Spinal cord (tissue), 10 donors: ENCODE measurements at places on chromosomes 6 and 20. TPM values are rescaled to one million over a fixed set of nuclear protein-coding genes. Genes with fewer than 3 reads are reported as not detected.

The WDR46 gene
- total RNA-seq, result 31.7 TPM

The KDM1B gene
- 36.2 TPM for total RNA-seq

The SLC32A1 gene
- total RNA-seq, result 18.5 TPM

The DEF6 gene
- 4.9 TPM for total RNA-seq

The EYA2 gene
- total RNA-seq, result 28.2 TPM

The FAM83D gene
- total RNA-seq, result 5.8 TPM

The GINM1 gene
- 64.6 TPM for total RNA-seq

The TEAD3 gene
- 1.8 TPM for total RNA-seq

The FAM184A gene
- total RNA-seq, result 30.3 TPM

- peak overlapping the region; percentile 54 for H3K27ac ChIP-seq
- H3K4me3 ChIP-seq, result no peak overlapping the region
- H3K27me3 ChIP-seq, result peaks cover 9% of the 10 kb centered on the region
- H3K4me1 ChIP-seq, result peaks cover 48% of the 10 kb centered on the region
- peak; percentile 93 for DNase-seq
Observed at GRCh38 chr6:149454346-149454848, 30.4 kb downstream of the ZC3H12D start.

GRCh38 chr20:49445176-49445575, 37.3 kb downstream of the KCNB1 start:
- H3K4me1 ChIP-seq, result peaks cover 34% of the 10 kb centered on the region
- no peak overlapping the region for H3K27ac ChIP-seq
- peaks cover 6% of the 10 kb centered on the region for H3K36me3 ChIP-seq
- peaks cover 8% of the 10 kb centered on the region for H3K27me3 ChIP-seq
- no peak for DNase-seq

GRCh38 chr20:3679749-3680700, 1.8 kb downstream of the ADAM33 start:
- H3K27me3 ChIP-seq, result peaks cover 37% of the 10 kb centered on the region
- peak overlapping the region; percentile 52 for H3K27ac ChIP-seq
- peak overlapping the region; percentile 42 for H3K4me3 ChIP-seq
- no peak for DNase-seq
- H3K36me3 ChIP-seq, result peaks cover 2% of the 10 kb centered on the region

- H3K27me3 ChIP-seq, result no peaks in the 10 kb centered on the region
- no peak overlapping the region for H3K27ac ChIP-seq
- H3K4me3 ChIP-seq, result no peak overlapping the region
- H3K4me1 ChIP-seq, result no peaks in the 10 kb centered on the region
- DNase-seq, result no peak
Observed at GRCh38 chr6:169529931-169530751, 171.7 kb downstream of the WDR27 start.

DNA sequence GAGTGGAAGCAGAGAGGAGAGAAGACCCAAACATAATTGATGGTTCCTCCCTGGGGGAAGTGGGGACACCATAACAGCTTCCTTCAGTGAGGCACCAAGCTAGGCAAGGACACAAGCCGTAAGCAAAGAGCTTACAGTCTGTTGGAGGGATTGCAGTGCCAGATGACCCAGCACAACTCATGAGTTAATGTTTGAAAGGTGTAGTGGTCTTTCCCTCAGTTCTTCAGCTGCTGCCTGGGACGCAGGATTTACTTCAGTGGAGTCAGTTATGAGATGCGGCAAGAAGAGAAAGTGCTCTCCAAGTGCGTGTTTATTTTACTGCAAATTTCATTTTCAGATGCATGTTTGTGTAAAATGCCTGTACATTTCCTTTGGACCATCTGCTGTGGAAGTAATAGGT, 38.7 kb upstream of the SLC17A4 start:
- no peaks in the 10 kb centered on the region for H3K36me3 ChIP-seq
- no peaks in the 10 kb centered on the region for H3K4me1 ChIP-seq
- DNase-seq, result no peak
- no peak overlapping the region for H3K27ac ChIP-seq
- H3K27me3 ChIP-seq, result no peaks in the 10 kb centered on the region

DNA sequence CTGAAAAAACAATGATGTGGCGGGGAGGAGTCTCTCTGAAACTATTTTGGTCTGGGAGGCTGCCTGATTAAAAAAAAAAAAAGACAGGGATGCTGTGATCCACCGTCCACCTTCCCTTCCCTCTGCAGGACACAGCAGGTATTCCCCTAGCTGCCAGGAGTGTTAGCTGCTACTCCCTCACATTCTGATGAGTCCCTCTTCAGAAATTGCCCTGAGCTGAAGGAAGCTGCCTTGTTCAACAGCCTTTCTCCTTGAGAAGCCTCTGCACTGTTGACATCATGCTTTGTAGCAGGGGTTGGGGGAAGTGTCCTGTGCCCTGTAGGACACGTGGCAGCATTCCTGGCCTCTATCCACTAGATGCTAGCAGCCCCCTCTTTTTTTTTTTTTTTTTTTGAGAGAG, 71.7 kb upstream of the ZMYND8 start:
- H3K27ac ChIP-seq, result no peak overlapping the region
- no peak for DNase-seq
- H3K4me1 ChIP-seq, result no peaks in the 10 kb centered on the region
- no peaks in the 10 kb centered on the region for H3K27me3 ChIP-seq

GRCh38 chr20:52031563-52032303, 159.8 kb downstream of the ZFP64 start:
- peak; percentile 11 for DNase-seq
- H3K4me1 ChIP-seq, result no peaks in the 10 kb centered on the region
- H3K4me3 ChIP-seq, result no peak overlapping the region
- H3K27me3 ChIP-seq, result no peaks in the 10 kb centered on the region
- H3K36me3 ChIP-seq, result no peaks in the 10 kb centered on the region

GRCh38 chr6:36623547-36624459, 29.6 kb downstream of the SRSF3 start:
- no peak overlapping the region for H3K27ac ChIP-seq
- no peaks in the 10 kb centered on the region for H3K36me3 ChIP-seq
- H3K4me1 ChIP-seq, result peaks cover 28% of the 10 kb centered on the region
- peak; percentile 61 for DNase-seq
- no peak overlapping the region for H3K4me3 ChIP-seq

- no peaks in the 10 kb centered on the region for H3K27me3 ChIP-seq
- H3K4me3 ChIP-seq, result no peak overlapping the region
- H3K27ac ChIP-seq, result no peak overlapping the region
- H3K36me3 ChIP-seq, result no peaks in the 10 kb centered on the region
- no peaks in the 10 kb centered on the region for H3K4me1 ChIP-seq
- DNase-seq, result no peak
Observed at GRCh38 chr6:83378621-83379388, 52.0 kb downstream of the ME1 start.

DNA sequence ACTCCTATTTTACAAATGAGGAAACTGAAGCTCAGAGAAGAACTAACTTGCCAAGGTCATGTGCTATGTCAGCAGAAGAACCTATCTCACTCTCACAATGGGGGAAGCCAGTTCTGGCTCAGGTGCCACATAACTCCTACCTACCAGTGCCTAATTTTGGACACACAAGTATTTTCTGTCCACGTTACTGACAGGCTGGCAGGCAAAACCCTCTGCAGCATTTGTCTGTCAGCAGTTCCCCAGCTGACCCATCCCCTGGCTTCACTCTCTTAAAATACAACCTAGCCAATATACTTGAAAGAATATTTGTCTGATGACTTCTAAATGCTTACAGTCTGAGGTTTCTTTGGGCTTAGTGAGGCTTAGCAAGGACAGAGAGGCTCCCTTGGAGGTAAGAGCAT, 15.5 kb downstream of the GSS start:
- no peaks in the 10 kb centered on the region for H3K27me3 ChIP-seq
- peaks cover 42% of the 10 kb centered on the region for H3K36me3 ChIP-seq
- no peak for DNase-seq
- H3K27ac ChIP-seq, result no peak overlapping the region
- H3K4me3 ChIP-seq, result no peak overlapping the region

GRCh38 chr20:9103955-9104354, 35.1 kb downstream of the PLCB4 start:
- H3K36me3 ChIP-seq, result no peaks in the 10 kb centered on the region
- no peak overlapping the region for H3K4me3 ChIP-seq

- no peaks in the 10 kb centered on the region for H3K36me3 ChIP-seq
- no peak overlapping the region for H3K4me3 ChIP-seq
- H3K4me1 ChIP-seq, result no peaks in the 10 kb centered on the region
- H3K27me3 ChIP-seq, result no peaks in the 10 kb centered on the region
Observed at GRCh38 chr6:147972448-147972847, 370.2 kb upstream of the SASH1 start.

GRCh38 chr6:111215131-111215530, 127.8 kb downstream of the SLC16A10 start:
- DNase-seq, result no peak
- H3K27ac ChIP-seq, result no peak overlapping the region
- no peaks in the 10 kb centered on the region for H3K4me1 ChIP-seq
- H3K4me3 ChIP-seq, result no peak overlapping the region
- H3K27me3 ChIP-seq, result no peaks in the 10 kb centered on the region
- H3K36me3 ChIP-seq, result no peaks in the 10 kb centered on the region

DNA sequence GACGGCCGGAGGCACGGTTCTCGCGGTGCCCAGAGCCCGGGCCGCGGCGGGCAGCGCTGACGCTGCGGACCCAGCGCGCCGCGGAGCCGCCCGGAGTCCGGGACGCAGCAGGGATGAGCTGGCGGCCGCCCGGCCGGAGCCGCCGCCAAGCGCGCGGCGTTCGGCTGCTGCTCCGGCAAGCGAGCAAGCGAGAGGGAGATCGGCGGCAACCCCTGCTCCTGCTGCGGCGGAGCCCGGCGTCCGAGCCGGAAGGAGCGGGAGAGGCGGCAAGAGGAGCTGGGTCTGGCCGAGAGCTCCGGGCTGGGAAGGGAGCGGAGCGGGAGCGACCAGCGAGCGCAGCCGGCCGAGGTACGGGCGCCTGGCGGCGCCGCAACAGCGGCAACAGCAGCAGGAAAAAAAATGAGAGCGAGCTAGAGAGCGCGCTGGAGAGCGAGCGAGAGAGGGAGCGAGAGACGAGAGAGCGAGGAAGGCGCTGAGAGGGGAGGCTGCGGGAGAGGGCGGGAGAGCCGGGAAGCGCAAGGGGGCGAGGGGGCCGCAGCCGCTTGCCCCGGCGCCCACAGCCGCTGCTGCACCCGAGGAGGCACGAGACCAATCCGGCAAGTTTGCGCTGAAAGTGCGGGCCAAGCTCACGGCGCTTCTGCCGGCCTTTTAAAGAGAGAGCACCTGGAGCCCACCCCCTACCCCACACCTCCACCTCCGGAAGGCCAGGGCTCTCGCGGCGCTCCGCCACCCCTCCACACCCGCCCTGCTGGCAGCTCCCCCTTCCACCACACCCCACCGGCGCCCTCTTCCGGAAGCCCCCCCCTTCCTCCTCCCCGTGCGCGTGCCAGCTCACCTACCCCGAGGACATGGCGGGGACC, 496 bp downstream of the GRM4 start:
- peak overlapping the region; percentile 18 for H3K4me3 ChIP-seq
- peaks cover 60% of the 10 kb centered on the region for H3K27me3 ChIP-seq
- DNase-seq, result peak; percentile 83
- H3K36me3 ChIP-seq, result no peaks in the 10 kb centered on the region

- no peak overlapping the region for H3K27ac ChIP-seq
- peaks cover 14% of the 10 kb centered on the region for H3K4me1 ChIP-seq
- DNase-seq, result no peak
- H3K4me3 ChIP-seq, result no peak overlapping the region
Observed at GRCh38 chr6:73391675-73392074, 3.0 kb upstream of the DDX43 start.

DNA sequence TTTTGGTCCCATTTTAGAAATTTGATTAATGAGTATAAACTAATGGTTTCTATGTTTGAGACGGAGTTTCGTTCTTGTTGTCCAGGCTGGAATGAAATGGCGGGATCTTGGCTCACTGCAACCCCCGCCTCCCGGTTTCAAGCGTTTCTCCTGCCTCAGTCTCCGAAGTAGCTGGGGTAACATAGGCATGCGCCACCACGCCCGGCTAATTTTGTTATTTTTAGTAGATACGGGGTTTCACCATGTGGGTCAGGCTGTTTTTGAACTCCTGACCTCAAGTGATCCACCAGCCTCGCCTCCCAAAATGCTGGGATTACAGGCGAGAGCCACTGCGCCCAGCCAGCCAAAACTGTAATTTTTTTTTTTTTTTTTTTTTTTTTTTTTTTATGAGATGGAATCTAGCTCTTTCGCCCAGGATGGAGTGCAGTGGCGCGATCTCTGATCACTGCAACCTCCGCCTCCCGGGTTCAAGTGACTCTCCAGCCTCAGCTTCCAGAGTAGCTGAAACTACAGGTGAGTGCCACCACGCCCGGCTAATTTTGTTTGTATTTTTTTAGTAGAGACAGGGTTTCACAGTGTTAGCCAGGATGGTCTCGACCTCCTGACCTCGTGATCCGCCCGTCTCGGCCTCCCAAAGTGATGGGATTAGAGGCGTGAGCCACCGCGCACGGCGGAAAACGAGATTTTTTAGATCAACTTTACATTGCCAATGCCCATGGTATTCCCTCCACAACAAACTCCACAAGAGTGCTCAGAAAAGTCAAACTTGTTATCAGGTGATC, 127.8 kb downstream of the HFE start:
- H3K27me3 ChIP-seq, result no peaks in the 10 kb centered on the region
- no peaks in the 10 kb centered on the region for H3K36me3 ChIP-seq
- peak overlapping the region; percentile 95 for H3K4me3 ChIP-seq
- peaks cover 30% of the 10 kb centered on the region for H3K4me1 ChIP-seq

GRCh38 chr6:112179631-112180030, 74.7 kb downstream of the LAMA4 start:
- no peak overlapping the region for H3K27ac ChIP-seq
- no peak for DNase-seq
- H3K36me3 ChIP-seq, result peaks cover 4% of the 10 kb centered on the region

DNA sequence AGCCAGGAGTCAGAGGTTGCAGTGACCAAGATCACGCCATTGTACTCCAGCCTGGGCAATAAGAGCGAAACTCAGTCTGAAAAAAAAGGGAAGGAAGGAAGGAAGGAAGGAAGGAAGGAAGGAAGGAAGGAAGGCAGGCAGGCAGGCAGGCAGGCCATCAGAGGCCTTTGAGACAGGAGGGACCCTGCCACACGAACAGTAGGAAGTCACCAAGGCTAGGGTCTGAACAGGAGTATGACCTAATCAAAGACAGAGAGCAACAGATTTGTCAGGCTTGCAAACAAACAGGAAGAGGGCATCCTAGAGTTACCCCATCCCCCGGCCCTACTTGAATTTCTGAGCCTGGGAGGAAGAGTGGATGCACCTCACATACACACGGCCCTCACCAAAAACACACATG, 67.1 kb downstream of the FGD2 start:
- H3K36me3 ChIP-seq, result no peaks in the 10 kb centered on the region
- peaks cover 4% of the 10 kb centered on the region for H3K4me1 ChIP-seq
- H3K27me3 ChIP-seq, result no peaks in the 10 kb centered on the region

DNA sequence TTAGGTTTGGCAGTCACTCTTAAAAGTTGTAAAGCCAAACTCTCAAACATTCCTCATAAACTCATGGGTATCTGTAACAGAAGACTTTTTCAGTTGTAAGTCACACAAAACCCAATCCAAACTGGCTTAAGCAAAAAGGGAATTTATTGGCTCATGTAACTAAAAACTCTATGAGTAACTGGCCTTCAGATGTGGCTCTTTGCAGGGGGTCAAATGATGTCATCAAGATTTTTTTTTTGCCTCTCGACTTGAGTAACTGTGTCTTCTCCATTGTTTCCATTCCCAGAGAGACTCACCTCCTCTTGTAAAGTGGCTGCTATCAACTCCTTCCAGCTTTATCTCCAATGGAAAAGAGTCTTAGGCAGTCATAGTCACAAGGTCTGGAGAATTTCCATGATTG, 645.0 kb downstream of the DHX35 start:
- H3K4me3 ChIP-seq, result no peak overlapping the region
- no peaks in the 10 kb centered on the region for H3K36me3 ChIP-seq
- no peaks in the 10 kb centered on the region for H3K27me3 ChIP-seq
- H3K27ac ChIP-seq, result no peak overlapping the region
- peak; percentile 8 for DNase-seq

GRCh38 chr6:82712389-82712788, 348.8 kb downstream of the TPBG start:
- H3K27me3 ChIP-seq, result no peaks in the 10 kb centered on the region
- no peaks in the 10 kb centered on the region for H3K36me3 ChIP-seq
- DNase-seq, result no peak
- no peaks in the 10 kb centered on the region for H3K4me1 ChIP-seq
- no peak overlapping the region for H3K4me3 ChIP-seq
